ENCODE measurements at places on chromosomes 7 and 10.

- DNase-seq, result no peak
Measured at GRCh38 chr7:33743594-33743993, 161.7 kb upstream of the BMPER start.

DNA sequence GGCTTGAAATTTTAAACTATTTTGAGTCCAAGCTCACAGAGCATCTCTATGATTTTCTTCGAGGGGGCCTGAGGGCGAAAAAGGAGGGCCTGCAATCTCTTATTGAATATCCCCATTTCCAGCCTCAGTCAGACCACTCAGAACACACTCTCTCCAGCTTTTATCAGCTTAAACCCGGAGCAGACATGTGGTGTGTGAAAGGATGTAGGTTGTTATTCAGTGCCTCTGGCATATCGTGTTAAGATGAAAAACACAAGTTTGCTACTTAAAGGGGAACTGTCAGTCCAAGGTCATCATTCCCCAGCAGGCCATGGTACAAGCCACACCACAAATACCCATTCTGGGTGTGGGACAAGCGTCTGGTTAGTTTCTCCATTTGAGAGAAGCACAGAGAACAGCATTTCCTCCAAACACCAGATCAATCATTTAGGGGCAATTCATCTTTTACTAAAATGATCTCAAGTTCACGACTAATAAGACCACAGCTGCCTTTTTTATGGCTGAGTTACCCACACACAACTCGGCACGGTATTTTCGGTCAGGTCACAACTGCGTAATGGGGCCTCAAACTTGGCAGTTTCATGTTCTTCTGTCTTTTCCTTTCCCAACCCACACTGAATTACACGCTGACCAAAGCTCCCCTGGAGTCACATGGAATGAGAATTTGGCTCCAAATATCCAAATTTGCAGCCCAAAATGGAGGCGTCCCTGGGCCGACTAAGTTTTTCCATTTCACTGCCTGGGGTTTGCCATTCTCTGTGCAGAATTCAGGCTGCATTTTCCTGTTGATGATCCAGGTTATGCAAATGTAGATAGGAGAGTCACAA, 188.4 kb downstream of the SEM1 start:
- DNase-seq, result no peak

DNA sequence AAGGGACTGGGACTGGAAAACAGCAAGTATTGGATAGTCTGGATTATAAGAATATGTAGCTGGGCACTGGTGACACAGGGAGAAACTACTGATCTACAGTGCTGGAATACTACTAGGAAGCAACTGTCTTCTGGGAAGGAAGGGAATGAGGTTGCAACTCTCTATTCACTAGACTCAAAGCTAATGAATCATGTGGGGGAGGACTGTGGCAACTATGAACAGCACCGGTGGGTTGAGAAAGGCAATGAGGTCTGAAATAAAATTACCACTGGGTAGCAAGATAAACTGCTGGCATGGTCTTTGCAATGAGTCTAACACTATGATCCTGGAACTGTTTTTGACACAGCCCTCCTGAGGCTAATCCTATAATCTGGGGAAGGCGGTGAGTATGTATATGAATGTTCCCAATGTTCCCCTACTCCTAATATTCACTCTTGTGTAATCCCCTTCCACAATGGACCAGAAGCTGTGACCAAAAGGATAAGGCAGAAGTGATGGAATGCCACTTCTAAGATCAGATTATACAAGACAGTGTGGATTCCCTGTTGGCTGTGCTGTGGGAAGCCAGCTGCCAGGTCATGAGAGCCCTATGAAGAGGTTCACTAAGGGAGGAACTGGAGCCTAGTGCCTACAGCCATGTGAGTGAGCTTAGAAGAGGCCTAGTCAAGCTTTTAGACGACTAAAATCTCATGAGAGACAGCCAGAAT, 101.3 kb upstream of the DNAJB12 start:
- no peak for DNase-seq

GRCh38 chr10:122632031-122632430, 67.6 kb downstream of the C10orf120 start:
- DNase-seq, result no peak

- no peak for DNase-seq
Measured at GRCh38 chr10:97356318-97356914, 21.9 kb upstream of the FRAT2 start.

DNA sequence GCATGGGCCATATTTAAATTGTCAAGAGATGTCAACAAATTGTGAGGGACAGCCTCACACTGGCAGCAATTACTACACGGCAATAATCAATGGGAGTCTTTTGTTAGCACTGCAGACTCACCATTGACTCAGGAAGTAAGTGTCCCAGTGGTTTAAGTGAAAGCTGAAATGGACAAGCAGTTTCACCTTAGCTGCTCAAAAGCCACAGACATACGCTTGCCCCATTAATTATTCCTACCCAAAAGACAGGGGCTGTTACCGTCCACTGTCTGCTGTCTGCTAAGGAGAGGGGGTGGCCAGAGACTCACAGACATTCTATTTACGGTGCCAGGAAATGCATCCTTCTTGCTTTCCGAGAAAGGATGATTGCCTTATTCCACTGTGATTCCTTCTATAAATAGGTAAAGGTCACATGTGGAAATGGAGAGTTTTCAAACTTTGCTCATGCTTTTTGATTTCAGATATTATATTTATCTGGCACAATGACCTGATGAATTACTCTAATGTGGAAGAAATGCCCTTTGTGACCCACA, 309.7 kb upstream of the NFE2L3 start:
- no peak for DNase-seq

- DNase-seq, result no peak
Measured at GRCh38 chr7:64602086-64602485, 39.2 kb upstream of the ZNF680 start.

DNA sequence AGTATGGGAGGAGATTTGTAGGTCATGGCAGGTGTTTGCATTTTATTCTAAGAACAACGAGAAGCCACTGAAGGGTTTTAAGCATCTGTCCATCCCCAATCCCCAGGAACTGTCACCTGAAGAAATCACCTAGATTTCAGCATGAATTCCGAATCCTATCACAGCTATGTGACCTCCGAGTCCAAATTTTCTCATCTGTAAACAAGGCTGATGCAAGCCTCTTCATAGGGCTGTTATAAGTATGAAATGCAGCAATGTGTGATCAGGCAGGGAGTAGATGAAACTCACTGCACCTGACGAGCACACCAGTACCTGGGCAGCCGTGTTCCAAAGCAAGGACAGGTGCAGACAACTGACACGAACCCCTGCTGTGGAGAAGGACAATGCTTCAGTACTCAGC, 14.0 kb downstream of the HABP2 start:
- DNase-seq, result no peak
